ENCODE measurements at places on chromosomes 1 and 21. TPM values are rescaled to one million over a fixed set of nuclear protein-coding genes. Genes with fewer than 3 reads are reported as not detected.
A peak's percentile ranks its signal among the peaks of the same experiment; 100 is the strongest.

The MIXL1 gene
- total RNA-seq: not detected

The RHBG gene
- not detected for total RNA-seq

The ERO1B gene
- total RNA-seq: 10.7 TPM

The MEF2D gene
- 61.6 TPM for total RNA-seq

The MYOM3 gene
- not detected for total RNA-seq

The VPS13D gene
- total RNA-seq: 53.9 TPM

The GPR3 gene
- not detected for total RNA-seq

The F13B gene
- not detected for total RNA-seq

The TTC22 gene
- total RNA-seq: 0.81 TPM

The KRTAP19-1 gene
- not detected for total RNA-seq

DNA sequence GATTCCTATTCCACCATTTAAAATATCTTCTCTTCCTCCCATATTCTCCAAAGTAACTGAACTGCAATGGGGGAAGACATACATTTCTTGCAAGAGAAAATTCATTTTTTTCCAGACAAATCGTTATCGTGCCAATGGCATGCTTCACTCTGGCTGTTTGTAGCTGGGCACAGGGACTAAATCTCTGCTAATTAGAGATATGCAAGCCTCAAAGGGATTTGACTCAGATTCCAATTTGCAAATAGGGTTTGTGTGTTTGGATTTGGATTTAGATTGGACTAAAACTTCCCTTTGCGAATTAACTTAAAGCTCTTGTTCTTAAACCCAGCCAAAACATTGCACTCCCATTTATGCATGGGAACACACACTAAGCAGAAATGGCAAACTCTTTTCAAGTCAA, 276.2 kb upstream of the DUSP10 start:
- H3K4me1 ChIP-seq: no peaks in the 10 kb centered on the region
- H3K4me3 ChIP-seq: no peak overlapping the region
- no peaks in the 10 kb centered on the region for H3K27me3 ChIP-seq
- no peak overlapping the region for H3K27ac ChIP-seq

DNA sequence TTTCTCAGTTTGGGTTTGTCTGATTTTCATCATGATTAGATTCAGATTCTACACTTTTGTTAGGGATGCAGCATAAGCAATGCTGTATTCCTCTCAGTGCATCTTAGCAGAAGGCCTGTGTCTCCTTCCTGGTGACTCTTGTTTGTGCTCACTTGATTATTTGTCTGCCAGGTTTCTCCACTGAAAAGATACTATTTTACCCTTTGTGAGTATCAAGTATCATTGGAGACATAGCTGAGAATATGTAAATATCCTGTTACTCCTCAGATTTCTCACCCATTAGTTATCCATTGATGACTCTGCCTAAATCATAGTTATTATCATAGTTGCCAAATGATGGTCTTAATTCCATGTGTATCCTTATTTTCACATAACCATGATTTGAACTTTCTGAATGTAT, 148.5 kb downstream of the POU2F1 start:
- H3K27ac ChIP-seq: no peak overlapping the region
- no peak for DNase-seq
- H3K36me3 ChIP-seq: no peaks in the 10 kb centered on the region
- H3K27me3 ChIP-seq: no peaks in the 10 kb centered on the region
- no peaks in the 10 kb centered on the region for H3K4me1 ChIP-seq

DNA sequence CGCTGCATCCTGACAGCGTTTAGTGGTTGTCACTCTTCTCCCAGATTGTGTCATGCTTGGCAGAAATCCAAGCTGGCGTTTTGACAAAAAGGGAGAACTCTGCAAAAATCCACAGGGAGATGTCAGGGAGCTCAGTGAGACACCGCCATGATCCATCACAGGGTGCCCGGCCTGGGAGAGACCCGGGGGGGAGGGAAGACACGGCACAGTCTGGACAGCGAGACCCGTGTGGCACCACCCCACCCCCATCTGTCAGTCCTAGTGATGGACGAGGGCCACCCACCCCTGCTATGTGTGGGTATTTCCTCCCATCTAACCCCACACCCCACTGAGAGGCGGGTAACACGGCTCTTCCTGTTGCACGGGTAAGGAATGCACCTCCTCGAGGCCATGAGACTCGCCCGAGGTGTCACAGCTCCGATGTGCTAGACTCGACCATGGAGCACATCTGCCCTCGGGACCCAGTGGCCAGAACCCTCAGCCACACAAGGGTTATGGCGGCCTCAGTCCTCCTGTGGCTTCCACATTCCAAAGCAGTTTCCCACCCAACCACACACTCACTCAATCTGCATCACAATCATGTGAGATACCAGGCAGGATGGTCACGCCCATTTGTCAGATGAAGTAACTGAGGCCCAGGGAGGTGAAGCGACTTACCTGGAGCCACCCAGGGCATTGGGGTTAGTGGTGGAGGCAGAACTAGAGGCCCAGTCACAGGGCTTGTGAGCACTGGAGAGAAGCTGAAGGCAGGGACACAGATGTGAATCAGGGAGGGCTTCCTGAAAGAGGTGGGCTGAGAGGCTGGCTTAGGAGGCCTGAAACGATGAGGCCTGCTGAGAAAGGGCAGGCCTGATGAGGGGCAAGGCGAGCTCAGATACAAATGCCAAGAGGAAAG, 688.5 kb downstream of the MATN1 start:
- H3K27ac ChIP-seq: no peak overlapping the region
- no peak overlapping the region for H3K4me3 ChIP-seq
- H3K36me3 ChIP-seq: no peaks in the 10 kb centered on the region
- no peaks in the 10 kb centered on the region for H3K4me1 ChIP-seq
- DNase-seq: no peak

DNA sequence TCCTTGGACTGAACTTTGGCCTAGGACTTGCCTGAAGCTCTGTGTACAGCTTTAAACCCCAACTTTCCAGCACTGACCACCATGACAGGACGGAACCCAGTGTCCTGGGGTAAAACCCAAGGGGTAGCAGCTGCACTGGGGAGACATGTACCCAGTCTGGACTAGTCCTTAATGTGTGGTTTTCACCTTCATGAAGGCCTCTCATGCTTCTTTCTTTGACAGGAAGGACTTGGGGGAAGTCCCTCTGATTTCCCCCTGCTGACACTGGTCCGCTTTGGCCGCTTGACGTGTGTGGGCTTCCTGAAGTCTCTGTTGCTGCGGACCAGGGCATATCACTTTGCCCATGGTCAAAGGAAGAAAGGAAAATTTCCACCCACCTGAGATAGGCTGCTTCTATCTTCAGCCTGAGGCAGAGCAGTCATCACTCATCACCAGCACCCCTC, 66.3 kb upstream of the PRDX6 start:
- H3K4me1 ChIP-seq: no peaks in the 10 kb centered on the region
- no peaks in the 10 kb centered on the region for H3K27me3 ChIP-seq
- DNase-seq: no peak
- H3K36me3 ChIP-seq: no peaks in the 10 kb centered on the region
- no peak overlapping the region for H3K4me3 ChIP-seq

GRCh38 chr1:22359427-22359826, 92.2 kb upstream of the ZBTB40 start:
- H3K36me3 ChIP-seq: no peaks in the 10 kb centered on the region
- H3K27me3 ChIP-seq: peaks cover 17% of the 10 kb centered on the region
- DNase-seq: no peak
- H3K4me3 ChIP-seq: no peak overlapping the region
- no peak overlapping the region for H3K27ac ChIP-seq

GRCh38 chr1:228490120-228491078, 3.2 kb downstream of the RNF187 start:
- DNase-seq: no peak
- H3K4me1 ChIP-seq: peaks cover 4% of the 10 kb centered on the region
- H3K27ac ChIP-seq: no peak overlapping the region
- peaks cover 22% of the 10 kb centered on the region for H3K36me3 ChIP-seq
- H3K27me3 ChIP-seq: no peaks in the 10 kb centered on the region

GRCh38 chr1:40708750-40709099, 17.2 kb downstream of the NFYC start:
- no peaks in the 10 kb centered on the region for H3K36me3 ChIP-seq
- peak overlapping the region; percentile 52 for H3K4me3 ChIP-seq
- no peaks in the 10 kb centered on the region for H3K27me3 ChIP-seq
- H3K4me1 ChIP-seq: no peaks in the 10 kb centered on the region
- H3K27ac ChIP-seq: peak overlapping the region; percentile 74
- no peak for DNase-seq

- H3K27me3 ChIP-seq: no peaks in the 10 kb centered on the region
- H3K4me3 ChIP-seq: no peak overlapping the region
- DNase-seq: no peak
- no peak overlapping the region for H3K27ac ChIP-seq
Measured at GRCh38 chr1:180123463-180123936, 31.2 kb upstream of the QSOX1 start.

- H3K27ac ChIP-seq: no peak overlapping the region
- H3K27me3 ChIP-seq: no peaks in the 10 kb centered on the region
- DNase-seq: no peak
- peaks cover 32% of the 10 kb centered on the region for H3K4me1 ChIP-seq
- no peak overlapping the region for H3K4me3 ChIP-seq
- no peaks in the 10 kb centered on the region for H3K36me3 ChIP-seq
Measured at GRCh38 chr1:41390573-41390972, 29.3 kb downstream of the FOXO6 start.

DNA sequence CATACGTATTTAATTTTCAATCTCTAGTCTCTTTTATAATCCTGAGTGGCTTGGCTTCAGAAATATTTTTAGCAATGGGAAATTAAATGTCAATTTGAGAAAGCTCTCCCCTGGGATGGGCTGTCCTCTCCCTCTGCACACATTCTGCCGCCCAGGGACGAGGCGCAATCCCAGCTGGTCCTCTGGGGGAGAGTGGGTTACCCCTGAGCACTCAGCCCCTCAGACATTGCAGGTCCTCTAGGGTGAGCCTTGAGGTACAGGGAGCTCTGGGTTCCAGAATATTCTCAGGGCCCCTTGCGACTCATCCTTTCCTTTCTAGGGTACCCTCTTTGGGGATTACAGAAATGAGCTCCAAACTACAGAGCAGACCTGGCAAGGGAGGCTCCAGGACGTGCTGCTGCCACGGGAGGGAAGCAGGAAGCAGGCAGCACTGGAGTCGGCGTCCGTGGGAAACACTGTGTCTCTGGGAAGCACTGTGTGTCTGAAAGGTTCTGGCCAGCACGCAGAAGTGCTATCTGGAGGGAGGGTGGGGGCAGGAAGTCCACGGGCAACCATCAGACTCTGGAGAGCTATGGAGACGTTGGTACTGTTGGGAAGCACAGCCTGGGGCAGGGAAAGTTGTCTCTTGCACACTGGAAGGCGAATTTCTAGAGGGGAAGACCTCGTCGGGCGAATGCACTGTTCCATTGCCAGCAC, 343.3 kb upstream of the VAMP3 start:
- DNase-seq: no peak
- no peaks in the 10 kb centered on the region for H3K36me3 ChIP-seq
- no peak overlapping the region for H3K27ac ChIP-seq
- no peaks in the 10 kb centered on the region for H3K4me1 ChIP-seq

GRCh38 chr1:168179438-168180147, 831 bp downstream of the TIPRL start:
- no peaks in the 10 kb centered on the region for H3K27me3 ChIP-seq
- no peak for DNase-seq
- no peaks in the 10 kb centered on the region for H3K4me1 ChIP-seq
- H3K4me3 ChIP-seq: peak overlapping the region; percentile 77
- H3K27ac ChIP-seq: peak overlapping the region; percentile 95
- no peaks in the 10 kb centered on the region for H3K36me3 ChIP-seq

DNA sequence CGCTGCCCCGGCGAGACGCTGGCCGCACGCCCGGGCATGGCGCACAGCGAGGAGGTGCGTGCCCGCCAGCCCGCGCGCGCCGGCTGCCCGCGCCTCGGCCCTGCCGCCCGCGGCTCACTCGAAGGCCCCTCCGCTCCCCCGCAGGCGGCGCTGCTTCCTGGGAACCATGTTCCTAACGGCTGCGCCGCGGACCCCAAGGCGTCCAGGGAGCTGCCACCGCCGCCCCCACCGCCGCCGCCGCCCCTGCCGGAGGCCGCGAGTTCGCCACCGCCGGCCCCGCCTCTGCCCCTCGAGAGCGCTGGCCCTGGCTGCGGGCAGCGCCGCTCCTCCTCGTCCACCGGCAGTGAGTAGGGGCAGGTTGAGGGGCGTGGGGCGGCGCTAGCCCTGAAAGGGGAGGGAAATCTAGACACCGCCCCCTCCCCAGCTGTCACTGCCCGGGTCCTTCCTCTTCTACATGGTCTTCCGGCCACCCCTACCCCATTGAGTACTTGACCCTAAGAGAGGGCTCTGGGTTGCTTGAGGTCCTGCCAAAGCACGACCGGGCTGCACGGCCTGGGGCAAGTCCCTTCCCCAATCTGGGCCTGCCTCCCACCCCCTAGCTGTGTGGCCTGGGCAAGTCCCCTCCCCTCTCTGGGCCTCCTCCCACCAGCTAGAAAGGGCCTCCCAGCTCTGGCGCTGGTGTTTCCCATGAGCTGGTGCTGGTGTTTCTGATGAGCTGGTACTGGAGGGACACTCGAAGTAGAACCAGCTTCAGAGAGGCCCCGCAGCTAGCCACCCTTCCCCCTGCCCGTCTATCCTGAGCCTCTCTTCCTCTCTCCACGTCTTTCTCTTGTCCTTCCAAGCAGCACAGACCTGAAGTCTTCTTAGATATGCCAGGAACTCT, 17.0 kb downstream of the TNFRSF25 start:
- peaks cover 35% of the 10 kb centered on the region for H3K27me3 ChIP-seq
- no peak for DNase-seq
- H3K36me3 ChIP-seq: no peaks in the 10 kb centered on the region
- H3K27ac ChIP-seq: no peak overlapping the region

- H3K27me3 ChIP-seq: no peaks in the 10 kb centered on the region
- no peaks in the 10 kb centered on the region for H3K4me1 ChIP-seq
- H3K27ac ChIP-seq: no peak overlapping the region
- no peak for DNase-seq
- no peak overlapping the region for H3K4me3 ChIP-seq
- no peaks in the 10 kb centered on the region for H3K36me3 ChIP-seq
Measured at GRCh38 chr1:198326915-198327314, 170.1 kb downstream of the NEK7 start.

- H3K27me3 ChIP-seq: no peaks in the 10 kb centered on the region
- no peak overlapping the region for H3K27ac ChIP-seq
Measured at GRCh38 chr1:29671446-29672356, 435.4 kb downstream of the PTPRU start.

- H3K4me3 ChIP-seq: no peak overlapping the region
- DNase-seq: no peak
- no peaks in the 10 kb centered on the region for H3K4me1 ChIP-seq
- no peaks in the 10 kb centered on the region for H3K27me3 ChIP-seq
Measured at GRCh38 chr1:109814993-109815786, 51.5 kb upstream of the EPS8L3 start.

DNA sequence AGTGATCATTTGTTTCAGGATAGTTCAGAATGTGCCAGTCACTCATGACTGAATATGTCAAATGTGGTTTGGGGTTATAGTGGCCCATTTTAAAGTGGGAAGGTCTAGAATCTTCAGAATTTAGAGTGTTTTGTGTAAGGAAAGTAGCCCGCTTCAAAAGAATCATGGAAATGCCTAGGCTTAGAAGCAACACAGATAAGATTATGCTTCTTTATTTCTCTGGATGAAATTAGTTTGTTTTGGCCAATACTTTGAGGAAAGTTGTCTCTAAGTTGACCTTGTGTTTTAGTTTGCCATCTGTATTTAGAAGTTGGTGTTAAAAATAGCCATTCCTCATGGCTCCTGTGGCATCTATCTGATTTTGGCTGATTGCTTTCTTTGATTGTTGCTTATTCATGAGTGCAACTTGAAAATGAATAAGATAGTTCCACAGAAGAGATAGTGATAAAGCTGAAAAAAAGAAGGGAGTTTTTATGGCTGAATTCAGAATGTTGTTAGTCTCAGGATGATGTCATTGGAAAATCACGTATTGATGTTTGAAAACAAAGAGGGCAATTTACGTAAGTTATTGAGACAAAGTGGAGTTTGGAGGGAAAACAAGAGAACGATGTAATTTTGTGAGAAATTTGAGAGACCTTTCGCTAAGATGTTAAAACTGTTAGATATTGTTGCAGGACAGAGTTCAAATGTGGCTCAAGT, 71.9 kb downstream of the PLA2G4A start:
- H3K4me1 ChIP-seq: no peaks in the 10 kb centered on the region
- H3K36me3 ChIP-seq: no peaks in the 10 kb centered on the region
- no peaks in the 10 kb centered on the region for H3K27me3 ChIP-seq
- H3K27ac ChIP-seq: no peak overlapping the region
